ENCODE measurements at places on chromosomes 3 and 15.
A peak's percentile ranks its signal among the peaks of the same experiment; 100 is the strongest.

DNA sequence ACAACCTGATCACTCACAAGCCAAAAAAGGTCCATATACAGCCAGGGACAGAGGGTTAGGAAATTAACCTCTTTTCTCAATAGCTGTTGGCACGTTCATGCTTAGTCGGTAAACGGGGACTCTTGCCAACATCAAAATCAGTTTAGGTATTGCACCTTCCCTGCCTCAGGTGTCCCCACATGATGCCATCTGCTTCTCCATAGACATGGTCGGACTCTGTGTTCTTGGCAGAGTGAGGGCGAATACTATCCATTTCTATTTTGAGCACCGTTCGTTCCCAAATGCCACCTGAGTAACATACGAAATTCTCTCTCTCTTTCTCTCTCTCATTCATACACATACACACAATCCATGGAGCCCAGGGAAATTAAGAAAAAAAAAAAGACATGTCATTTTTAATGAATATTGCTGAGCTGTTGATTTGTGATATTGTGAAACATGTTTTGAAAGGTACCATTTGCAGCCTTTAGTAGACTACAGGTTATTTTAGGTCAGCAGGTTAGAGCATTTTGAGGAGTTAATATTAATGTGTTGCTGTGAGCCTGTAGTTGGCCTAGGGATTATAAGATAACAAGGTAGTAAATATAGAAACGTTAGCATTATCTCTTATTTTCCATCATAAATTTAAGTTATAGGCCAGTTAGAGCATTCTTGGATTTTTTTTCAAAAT is 78.5 kb downstream of the GHSR start:
- no peak for DNase-seq

DNA sequence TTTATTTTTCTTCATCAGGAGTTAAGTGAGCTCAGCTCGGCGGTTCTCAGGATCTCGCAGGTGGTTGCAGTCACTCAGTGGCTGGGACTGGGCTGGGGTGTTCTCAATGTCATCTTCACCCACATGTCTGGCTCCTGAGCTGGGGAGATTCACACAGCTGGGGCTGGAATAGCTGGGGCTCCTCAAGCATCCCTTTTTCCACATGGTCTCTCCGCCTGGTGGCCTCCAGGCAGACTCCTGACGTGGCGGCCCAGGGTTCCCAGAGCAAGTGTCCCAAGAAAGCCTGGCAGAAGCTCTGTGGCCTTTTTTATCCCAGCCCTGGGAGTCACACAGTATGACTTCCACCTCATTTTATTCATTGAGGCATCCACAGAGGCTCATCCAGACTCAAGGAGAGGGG is 84.1 kb upstream of the ANKRD34C start:
- no peak for DNase-seq

GRCh38 chr15:92845126-92845508 is 55.0 kb upstream of the CHD2 start:
- peak; percentile 71 for DNase-seq

DNA sequence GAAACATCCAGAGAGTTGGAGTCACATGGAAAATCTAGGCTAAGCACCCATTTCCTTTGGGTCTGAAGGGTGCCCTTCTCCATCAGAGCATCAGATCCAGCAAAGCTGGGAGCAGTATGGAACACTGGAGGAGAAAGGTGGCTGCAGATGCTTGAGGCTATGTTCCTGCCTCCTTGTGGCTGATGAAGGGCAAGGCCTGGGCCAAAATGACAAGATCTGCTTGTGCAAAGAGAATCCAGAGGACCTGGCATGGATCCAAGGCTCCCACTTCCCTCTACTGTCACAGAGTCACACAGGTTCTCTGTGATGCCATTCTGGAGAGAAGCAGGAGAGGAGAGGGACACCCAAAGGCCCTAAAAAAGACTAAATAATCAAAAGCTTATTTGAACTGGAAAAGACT is 9.2 kb upstream of the ATP8B4 start:
- peak; percentile 23 for DNase-seq

- DNase-seq, result no peak
Observed at GRCh38 chr3:134446800-134447199, 39.0 kb downstream of the ANAPC13 start.

DNA sequence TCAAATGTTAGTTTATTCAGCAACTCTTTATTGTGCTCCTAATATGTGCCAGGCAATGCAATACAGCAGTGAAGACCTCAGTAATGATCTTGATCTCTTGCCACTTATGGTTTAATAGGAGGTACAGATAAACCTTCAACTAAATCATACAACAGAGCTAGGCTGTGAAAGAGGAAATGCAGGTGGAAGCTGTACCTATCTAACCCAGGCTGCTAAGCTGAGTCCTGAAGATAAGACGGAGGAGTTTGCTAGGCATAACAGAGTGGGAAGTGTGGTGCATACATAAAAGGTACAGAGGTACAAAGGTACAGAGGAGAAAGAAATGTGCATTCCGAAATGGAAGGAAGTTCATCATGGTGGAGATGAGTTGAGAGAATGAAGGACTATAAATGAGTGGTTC is 35.0 kb downstream of the KBTBD8 start:
- no peak for DNase-seq

- DNase-seq, result peak; percentile 73
Observed at GRCh38 chr3:143121241-143122088, 1.9 kb downstream of the CHST2 start.

DNA sequence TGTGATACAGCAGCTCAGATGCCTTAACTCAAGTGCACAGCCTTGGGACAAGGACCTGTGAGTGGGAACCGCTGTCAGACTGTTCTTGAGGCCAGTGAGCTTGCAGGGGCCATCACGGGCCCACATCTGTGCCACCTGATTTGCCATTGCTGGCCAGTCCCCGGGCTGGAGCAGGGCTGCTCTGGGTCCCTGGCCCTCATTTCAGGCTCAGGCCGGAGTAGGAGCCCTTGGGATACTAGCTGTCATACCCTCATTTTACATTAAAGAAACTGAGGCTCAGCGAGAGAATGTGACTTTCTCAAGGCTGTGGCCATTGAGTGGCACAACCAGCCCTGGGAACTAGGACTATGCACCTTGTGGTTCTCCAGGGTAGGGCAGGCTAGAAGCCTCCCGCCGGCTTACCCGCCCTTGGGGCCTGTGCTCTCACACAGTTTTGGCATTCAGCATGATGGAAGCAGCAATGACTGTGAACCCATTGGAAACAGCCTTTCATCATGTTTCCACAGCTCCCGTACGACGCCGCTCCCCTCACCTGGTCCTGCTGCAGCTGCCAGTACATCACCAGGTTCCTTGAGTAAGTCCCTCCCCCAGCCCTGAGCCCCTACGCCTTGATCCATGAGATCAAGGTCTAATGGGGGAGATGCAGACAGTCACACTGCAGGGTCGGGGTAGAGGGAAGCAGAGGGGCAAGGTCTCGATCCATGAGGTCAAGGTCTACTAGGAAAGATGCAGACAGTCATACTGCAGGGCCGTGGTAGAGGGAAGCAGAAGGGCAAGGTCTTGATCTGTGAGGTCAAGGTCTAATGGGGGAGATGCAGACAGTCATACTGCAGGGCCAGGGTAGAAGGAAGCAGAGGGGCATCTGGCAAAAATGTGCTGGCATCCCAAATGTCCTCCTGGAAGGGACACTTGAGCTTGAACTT is 42.2 kb downstream of the GOLGA6L10 start:
- DNase-seq, result no peak

DNA sequence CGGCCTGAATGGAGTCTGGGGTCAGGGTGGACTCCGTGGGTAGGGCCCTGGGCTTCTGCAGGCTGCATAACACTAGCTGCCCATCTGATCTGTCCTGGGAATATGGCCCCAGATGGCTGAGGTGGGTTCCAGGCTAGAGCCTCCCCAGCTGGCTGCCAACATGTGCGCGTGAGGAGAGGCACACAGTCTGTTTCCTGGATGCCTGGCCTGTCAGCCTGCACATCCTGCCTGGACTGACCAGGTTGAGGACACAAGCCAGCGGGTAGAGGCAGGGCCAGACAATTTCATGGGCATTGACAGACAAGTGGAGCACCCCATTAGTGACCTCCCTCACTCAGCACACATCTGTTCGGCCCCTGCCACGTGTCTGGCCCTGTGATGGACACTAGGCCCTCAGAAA is 29.8 kb upstream of the RPL29 start:
- no peak for DNase-seq

DNA sequence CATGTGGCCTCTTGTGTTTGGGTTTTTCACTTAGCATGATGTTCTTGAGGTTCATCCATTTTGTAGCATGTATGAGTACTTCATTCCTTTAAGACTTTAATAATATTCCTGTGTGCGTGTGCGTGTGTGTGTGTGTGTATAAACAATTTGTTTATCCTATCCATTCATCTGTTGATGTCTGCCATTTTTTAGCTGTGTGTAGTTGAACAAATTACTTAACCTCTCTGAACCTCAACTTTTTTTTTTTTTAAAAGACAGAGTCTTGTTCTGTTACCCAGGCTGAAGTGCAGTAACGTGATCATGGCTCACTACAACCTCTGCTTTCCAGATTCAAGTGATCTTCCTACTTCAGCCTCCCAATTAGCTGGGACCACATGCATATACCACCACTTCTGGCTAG is 47.3 kb downstream of the EBLN2 start:
- no peak for DNase-seq
